ENCODE measurements at places on chromosomes 4 and X.

DNA sequence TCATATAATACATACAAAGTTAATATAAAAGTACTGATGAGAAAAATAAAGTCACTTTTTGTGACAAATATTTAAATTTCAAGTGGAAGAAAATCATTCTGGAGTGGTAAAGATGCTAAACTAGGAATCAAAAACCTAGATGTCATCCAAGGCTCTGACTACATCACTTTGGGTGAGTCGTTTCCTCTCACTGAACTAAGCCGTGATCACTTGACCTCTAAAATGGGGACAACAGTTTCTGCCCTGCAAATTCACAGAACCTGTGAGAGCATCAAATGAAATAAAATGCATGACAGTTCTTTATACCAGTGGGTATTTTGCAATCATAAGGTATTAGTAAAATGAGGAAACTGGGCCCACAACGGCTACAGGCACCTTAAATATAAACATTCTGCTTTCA lies 63.8 kb downstream of the PRDM5 start:
- no peak for DNase-seq

- no peak for DNase-seq
Observed at GRCh38 chr4:180518906-180519305, 1724.3 kb upstream of the TENM3 start.

- no peak for DNase-seq
Observed at GRCh38 chr4:138981930-138982390, 33.6 kb upstream of the NOCT start.

GRCh38 chr4:163618845-163619244 lies 124.4 kb downstream of the TMA16 start:
- no peak for DNase-seq

- no peak for DNase-seq
Observed at GRCh38 chr4:63580796-63581475, 828.3 kb downstream of the TECRL start.

DNA sequence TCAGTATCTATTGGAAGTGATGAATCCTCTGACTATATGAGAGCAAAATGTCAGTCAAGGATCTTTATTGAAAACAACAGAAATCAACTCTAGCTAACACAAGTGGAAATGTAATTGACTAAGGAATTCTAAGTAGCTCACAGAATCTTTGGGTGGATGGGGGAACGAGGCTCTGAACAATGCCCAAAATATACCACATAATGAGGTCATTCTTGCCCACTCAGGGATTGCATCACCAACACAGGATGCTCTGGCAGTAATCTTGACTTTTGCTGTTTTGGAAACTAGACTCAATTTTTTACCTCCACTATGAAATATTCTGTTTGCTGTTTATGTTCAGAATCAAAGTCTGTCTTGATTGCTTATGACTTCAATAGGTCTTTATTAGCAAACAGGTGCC lies 127.4 kb upstream of the UNC5C start:
- no peak for DNase-seq

DNA sequence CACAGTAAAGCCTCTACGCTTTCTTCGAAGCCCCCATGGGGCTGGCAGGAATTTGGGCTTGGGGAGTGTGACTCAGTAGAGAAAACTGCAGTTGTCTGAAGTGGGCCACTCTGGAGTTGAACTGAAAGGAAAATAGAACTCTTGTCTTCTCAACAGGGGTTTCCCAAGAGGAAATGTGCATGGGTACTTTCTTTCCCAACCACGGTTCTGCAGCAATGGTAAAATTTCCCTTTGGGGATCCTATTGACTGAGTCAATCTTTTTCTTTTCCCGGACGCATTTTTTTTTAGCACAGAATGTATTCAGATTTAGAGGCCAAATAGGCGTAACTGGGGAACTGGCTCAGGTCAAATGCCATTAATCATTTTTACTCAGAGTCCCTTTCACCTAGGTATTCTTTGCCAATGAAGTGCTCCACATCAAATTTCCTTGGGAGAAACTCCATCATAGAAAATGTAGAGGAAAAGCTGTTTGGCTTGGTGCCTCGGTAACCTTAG lies 269.3 kb downstream of the STIM2 start:
- no peak for DNase-seq

GRCh38 chr4:106273831-106274230 lies 42.2 kb downstream of the TBCK start:
- no peak for DNase-seq

DNA sequence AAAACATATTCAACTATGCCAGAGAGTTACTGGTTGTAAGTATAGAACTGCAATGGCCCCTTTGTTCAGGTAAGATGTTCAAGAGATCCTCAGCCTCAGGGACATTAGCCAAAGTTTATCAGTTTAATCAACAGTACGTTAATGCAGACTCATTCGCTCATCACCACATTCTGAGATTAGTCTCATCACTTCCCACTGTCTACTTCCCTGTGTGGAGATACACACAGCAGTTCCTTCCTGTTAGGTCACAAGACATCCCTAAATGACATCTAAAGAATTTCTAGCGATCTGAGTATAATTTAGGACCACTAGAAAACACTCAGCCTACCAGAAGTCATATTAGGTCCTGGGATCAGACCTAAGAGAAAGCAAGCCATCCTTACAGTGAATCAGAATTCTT lies 10.4 kb downstream of the SLC10A7 start:
- DNase-seq: no peak

- no peak for DNase-seq
Observed at GRCh38 chrX:123728016-123728415, 4.8 kb downstream of the THOC2 start.

- DNase-seq: no peak
Observed at GRCh38 chrX:96379951-96380350, 304.7 kb upstream of the DIAPH2 start.

- no peak for DNase-seq
Observed at GRCh38 chr4:84167093-84167492, 332.0 kb downstream of the NKX6-1 start.

DNA sequence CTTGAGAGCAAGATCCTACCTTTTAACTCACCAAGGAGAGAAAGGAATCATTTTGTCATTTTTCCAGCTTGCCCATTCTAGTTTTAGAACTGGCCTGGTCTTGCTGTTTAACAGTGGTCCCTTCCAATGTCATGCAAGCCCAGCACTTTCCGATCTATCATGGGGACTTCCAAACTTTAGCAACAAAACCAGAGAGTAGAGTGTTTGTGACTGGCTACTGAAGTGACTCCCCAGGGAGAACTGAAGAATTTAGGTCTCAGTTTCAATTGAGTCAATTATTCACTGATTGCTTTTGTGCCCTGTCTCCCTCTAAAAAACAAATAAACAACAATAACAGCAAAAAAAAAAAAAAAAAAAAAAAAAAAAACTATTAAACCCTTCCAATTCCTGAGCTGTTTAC lies 108.3 kb downstream of the LHFPL1 start:
- DNase-seq: no peak

GRCh38 chr4:174279433-174280155 lies 3.9 kb downstream of the FBXO8 start:
- no peak for DNase-seq

GRCh38 chr4:115851918-115852766 lies 738.7 kb upstream of the NDST4 start:
- peak; percentile 44 for DNase-seq

DNA sequence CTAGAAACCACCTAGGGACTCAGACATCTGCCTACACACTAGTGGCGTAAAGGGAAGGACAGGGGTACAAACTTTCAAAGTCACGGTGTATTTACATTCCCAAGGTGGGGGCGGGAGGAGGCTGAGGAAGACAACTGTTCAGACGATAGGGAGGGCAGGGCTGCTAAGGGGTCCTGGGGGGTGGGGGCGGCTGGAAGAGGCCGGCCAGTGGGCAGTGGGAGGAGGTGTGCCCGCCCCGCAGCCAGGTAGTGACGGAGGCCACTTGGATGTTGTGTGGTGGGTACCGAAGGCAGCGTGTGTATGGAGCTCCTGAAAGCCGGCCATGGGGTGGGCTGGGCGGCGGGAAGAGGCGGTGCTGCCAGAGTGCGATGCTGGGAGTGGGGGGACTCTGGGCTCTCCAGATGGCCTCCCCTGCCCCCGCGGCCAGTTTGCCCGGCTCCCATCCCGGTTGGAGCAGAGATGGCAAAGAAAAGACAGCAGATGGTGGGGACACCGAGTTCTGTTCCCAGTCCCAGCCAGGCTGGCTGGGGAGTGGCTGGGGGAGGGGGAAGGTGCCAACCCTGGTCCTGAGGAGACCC lies 24.2 kb downstream of the L1CAM start:
- DNase-seq: no peak

GRCh38 chr4:112840061-112840460 lies 203.1 kb downstream of the LARP7 start:
- DNase-seq: no peak

DNA sequence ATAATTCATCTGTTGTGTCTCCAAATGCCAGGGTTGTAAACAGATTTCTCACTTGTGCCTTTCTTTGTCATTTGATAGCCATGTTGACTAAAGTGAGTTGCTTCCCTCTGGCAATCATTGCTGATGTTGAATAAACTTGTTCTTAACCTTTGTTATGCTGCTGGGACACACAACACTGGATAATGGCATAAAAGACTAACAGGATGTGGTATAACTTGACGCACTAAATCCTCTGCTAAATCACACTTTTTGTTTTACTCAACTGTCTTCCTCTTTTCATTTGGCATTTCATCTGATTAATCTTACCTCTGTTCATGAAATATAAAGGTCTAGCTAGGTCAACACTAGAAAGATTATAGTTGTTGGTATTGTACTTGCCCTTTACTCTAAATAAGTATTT lies 17.6 kb upstream of the CXCL5 start:
- no peak for DNase-seq

DNA sequence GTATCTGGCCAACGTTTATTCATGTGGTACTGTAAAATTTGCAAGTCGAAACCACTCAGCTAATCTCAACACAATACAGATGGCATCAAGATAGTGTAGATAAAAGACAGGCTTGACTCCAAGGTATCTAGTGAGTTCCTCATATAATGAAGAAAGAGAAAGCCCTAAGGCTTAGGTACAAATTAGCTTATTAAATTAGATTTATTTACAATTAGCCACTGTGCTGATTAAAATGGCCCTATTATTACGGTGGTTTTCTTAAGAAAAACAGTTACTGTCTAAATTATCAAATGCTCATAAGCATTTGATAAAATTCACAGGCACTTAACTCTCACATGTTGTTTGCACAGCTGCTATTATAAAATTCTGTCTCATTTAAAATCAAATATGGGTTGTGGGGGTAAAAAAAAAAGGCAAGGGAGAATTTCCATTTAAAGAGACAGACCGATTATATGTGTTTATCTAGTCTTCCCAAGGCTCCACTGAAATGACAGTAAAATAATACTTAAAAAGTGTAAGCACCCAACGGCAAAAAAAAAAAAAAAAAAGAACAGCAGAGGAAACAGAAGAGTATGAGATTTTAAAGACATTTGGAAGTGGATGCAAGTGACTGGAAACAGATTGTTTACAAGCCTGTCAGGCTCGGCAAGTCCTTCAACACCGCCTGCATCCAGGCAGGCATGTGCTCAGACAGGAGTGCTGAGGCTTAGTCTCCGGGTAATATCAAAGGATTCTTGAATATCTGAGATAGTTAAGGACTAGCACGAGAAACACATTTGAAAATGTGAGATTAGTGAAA lies 55.1 kb downstream of the FAM13A start:
- no peak for DNase-seq

DNA sequence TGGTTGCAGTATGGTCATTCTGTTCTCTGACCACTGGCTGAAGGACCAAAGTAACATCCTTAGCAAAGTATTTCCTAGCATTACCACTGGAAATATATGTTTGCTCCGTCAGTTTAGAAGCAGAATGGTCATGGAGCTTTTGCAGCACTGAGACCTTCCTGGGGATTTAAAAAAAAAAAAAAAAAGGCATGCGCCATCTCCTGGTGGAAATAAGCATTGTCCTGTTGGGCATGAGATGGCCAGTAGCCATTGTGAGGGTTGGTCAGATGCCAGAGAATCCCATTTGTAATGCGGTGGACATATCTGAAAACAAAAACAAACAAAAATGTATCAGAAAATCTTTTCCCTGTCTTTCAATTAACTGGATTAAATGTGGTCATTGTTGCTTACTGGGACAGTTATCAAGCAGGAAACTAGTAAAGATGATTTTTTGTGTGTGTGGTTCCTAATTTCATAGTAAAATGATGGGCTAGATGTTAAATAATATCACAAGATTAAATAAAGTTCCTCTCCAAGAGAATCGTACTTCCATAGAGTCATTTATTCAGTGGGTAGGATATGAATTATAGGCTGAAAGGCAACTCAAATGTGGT lies 139.6 kb downstream of the SOWAHB start:
- no peak for DNase-seq

DNA sequence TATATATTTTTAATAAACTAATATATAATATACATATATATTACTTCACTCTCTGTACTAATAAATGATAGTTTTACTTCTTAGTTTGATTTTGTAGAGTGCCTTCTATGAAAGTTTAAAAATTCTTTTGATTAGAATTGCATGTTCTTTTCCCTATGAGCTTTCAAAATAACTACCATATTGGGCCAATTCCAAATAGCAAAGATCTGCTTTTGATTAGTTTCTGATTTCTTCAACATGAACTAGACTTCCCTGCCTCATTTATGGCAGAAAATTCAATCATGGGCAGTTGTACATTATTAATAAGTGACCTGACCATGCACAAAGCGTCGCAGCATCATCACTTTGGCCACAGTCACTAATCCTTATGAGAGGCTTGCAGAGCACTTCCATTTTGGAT lies 48.9 kb upstream of the TEX13A start:
- DNase-seq: no peak

GRCh38 chrX:131861088-131861787 lies 161.9 kb upstream of the STK26 start:
- no peak for DNase-seq

DNA sequence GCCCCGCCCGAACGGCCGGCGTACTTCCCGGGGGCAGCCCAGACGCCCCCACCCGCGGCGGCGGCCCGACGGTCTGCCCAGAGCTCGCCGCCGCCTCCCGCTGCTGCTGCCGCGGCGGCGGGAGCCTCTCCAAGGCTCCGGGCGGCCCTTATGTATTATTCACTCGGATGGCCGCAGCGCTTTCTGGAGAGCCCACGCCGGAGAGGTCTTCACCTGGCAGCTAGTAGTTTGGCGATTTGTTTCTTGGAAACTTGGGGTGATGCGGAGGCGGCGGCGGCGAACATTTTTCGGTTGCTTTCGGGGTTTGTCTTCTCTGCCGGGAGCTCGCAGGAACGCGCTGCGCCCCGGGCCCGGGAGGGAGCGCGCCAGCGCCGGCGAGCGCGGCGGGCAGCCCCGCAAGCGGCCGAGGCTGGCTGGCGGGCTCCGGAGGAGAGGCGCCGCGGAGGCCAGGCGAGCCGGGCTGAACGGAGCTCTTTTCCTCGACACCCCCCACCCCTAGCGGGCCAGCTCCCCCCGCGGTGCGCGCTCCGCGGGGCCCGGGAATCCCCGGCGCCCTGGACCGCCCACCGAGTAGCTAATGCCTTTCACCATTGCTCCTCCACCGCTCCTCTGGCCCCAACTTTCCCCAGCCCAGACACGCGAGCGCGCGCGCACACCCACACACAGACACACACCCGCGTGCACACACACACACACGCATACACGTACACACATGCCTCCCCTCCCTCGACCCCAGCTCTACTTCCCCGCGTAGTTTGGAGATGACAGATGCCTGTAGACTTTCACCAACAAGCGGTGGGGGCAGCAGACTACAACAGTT lies 113.5 kb downstream of the DHX15 start:
- DNase-seq: no peak

- no peak for DNase-seq
Observed at GRCh38 chrX:131549011-131549410, 5.1 kb downstream of the OR13H1 start.

Data from DND-41 (cell line).